Uterus (tissue), 4 donors: ENCODE measurements at places on chromosomes 6 and 20. TPM values are rescaled to one million over a fixed set of nuclear protein-coding genes. Genes with fewer than 3 reads are reported as not detected.

Gene COL20A1
- total RNA-seq = 0.97 TPM

Gene DEF6
- total RNA-seq = 4.9 TPM

Gene GATA5
- 3.5 TPM for total RNA-seq

Gene RBPJL
- not detected for total RNA-seq

Gene CTCFL
- 0.07 TPM for total RNA-seq

Gene TGM3
- not detected for total RNA-seq

Gene SMOC2
- total RNA-seq = 110 TPM

Gene MATN4
- not detected for total RNA-seq

Gene EMILIN3
- 53.0 TPM for total RNA-seq

Gene TPD52L2
- 70.8 TPM for total RNA-seq

Gene MYCT1
- total RNA-seq = 10.0 TPM

Gene BPIFB1
- total RNA-seq = not detected

Gene PCNA
- total RNA-seq = 47.4 TPM

Gene VSX1
- total RNA-seq = not detected
